SK-MEL-5 (cell line): ENCODE measurements at places on chromosomes 5 and 9. TPM values are rescaled to one million over a fixed set of nuclear protein-coding genes. Genes with fewer than 3 reads are reported as not detected.
A peak's percentile ranks its signal among the peaks of the same experiment; 100 is the strongest.

DNA sequence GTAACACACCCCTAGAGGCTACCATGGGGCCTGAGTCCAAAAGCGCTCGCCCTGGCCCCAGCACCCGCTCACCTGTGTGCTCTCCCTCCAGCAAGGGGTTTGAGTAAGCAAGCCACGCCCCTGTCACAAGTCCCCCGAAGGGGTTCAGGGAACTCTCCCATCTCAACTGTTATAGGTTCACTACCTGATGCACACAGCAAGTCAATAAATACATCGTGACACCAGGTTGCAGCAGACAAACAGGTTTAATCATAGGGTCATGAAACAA, 8.4 kb upstream of the CREBRF start:
- DNase-seq = no peak

The NREP gene
- total RNA-seq = 11.2 and 17.1 TPM in 2 replicates

- no peak for DNase-seq
Measured at GRCh38 chr5:146721073-146721815, 157.3 kb downstream of the PPP2R2B start.

DNA sequence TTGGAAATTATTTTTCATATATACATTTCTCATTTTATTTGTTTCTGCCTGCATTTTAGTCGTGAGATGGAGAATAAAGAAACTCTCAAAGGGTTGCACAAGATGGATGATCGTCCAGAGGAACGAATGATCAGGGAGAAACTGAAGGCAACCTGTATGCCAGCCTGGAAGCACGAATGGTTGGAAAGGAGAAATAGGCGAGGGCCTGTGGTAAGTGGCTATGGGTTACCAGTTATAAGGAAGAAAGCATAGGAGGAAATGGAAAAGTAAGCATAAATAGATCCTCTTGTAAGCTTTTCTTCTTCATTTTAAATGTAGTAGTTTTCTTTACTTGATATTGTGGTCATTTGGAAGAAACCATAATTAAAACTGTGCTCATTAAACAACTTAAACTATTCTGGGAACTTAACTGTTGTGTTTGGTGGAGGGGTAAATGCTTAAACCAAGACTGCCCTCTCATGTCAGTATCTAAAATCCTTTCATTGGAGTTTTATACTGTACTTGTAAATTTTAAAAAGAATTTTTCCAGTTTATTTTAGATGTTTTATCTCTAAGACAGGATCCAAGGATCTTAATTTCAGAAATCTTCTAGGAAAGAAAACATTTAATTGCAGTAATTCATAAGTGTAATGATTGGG, 41.3 kb downstream of the MAP3K1 start:
- no peak for DNase-seq

DNA sequence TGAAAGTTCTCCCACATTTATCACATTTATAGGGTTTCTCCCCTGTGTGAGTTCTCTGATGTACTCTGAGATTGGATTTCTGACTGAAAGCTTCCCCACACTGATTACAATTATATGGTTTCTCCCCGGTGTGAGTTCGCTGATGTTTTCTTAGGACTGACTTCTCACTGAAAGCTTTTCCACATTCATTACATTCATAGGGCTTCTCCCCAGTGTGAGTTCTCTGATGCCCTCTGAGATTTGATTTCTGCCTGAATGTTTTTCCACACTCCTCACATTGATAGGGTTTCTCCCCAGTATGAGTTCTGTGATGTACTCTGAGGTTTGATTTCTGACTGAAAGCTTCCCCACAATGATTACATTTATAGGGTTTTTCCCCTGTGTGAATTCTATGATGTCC, 36.3 kb downstream of the ZNF782 start:
- DNase-seq = no peak

GRCh38 chr5:159782197-159782994, 133.9 kb upstream of the ADRA1B start:
- DNase-seq = no peak

DNA sequence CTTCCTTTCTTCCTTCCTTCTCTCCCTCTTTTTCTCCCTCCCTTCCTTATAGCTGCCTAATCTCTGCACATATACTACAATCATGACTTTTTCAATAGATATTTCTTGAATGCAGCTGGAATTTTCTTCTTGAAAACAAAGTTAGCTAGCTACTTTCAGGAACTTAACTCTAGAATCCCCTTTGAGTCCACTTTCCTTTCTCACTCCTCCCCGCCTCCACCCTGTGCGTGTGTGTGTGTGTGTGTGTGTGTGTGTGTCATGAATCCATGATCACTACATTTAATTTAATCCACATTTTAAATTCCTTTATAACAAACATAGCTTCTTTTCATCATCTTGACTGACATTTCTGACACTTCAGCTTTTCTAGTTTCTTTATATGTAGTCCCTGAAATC, 167.5 kb upstream of the KLF9 start:
- peak; percentile 36 for DNase-seq

DNA sequence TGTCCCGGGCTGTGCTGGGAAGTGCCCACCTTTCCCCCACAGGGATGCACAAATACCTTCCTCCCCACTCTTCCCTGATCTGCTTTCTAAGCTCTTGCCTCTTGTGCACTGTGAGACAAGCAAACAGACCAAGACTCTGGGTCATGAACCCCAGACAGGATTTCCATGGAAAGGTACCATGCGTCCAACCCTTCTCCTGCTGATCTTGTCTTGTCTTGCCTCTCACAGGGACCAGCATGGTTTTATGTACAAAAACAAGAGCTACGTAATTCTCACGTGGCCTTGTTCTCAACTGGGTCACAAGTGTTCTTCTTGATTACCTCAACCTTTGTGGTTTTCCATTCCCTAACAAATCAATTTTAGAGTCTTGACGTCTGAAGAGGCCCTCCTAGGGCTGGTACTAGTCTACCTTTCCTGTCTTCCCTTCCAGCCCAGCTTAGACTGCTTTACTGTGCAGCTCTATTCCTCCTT, 176.5 kb upstream of the MAP3K1 start:
- DNase-seq = no peak

The PDCD1LG2 gene
- total RNA-seq = not detected in 2 replicates

- no peak for DNase-seq
Measured at GRCh38 chr5:172765766-172766286, 5.2 kb downstream of the DUSP1 start.

The HTR1A gene
- not detected in 2 replicates for total RNA-seq

The ANXA1 gene
- 25.0 and 27.0 TPM in 2 replicates for total RNA-seq

DNA sequence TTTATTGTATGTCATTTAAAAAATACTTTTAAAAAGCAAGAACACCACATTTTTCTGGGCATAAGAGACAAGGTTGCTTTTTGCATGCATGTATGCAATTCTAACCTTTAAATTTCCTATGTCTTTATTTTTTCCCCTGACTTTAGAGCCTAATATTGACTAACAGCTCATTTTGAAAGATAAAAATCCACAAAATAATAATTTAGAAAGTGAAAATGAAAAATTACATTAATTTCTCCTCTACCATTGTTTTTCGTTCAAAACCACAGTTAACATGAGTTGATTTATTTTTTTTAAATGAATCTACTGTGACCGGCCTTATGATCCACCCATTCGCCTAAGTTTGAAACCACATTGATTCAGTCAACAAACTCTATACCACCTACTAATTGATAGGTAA, 137.5 kb upstream of the CDKN2B start:
- no peak for DNase-seq

- no peak for DNase-seq
Measured at GRCh38 chr9:122827761-122828093, 661 bp downstream of the PDCL start.

- peak; percentile 92 for DNase-seq
Measured at GRCh38 chr5:126044111-126044668, 379.0 kb upstream of the GRAMD2B start.

- no peak for DNase-seq
Measured at GRCh38 chr5:143893638-143894037, 81.7 kb downstream of the HMHB1 start.

- no peak for DNase-seq
Measured at GRCh38 chr9:20087481-20087880, 298.6 kb upstream of the SLC24A2 start.

DNA sequence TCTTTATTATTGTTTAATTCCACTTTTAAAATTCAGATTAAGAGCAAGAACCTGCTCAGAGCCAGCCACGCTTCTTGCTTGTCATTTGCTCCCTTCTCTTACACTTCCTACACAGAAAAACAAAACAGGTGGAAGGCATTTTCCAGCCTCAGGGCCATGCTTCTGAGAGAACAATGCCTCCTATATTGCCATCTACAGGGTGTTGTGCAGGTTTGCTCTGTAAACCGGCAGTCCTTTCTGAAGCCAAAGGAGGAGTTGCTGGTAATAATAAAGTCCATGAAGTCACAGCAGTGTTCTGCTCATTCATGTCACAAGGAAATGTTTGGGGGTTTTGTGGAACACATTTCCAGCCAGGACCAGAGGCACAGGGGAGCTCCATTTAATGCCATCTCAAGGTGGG, 16.1 kb upstream of the PRLR start:
- DNase-seq = peak; percentile 67

- peak; percentile 87 for DNase-seq
Measured at GRCh38 chr5:124651663-124652513, 94.6 kb downstream of the ZNF608 start.

The TMEM232 gene
- total RNA-seq = 0.74 and 2.0 TPM in 2 replicates

GRCh38 chr9:136754626-136755301, 3.3 kb downstream of the LCN8 start:
- DNase-seq = no peak

GRCh38 chr9:21935631-21936030, 58.6 kb downstream of the CDKN2A start:
- no peak for DNase-seq

DNA sequence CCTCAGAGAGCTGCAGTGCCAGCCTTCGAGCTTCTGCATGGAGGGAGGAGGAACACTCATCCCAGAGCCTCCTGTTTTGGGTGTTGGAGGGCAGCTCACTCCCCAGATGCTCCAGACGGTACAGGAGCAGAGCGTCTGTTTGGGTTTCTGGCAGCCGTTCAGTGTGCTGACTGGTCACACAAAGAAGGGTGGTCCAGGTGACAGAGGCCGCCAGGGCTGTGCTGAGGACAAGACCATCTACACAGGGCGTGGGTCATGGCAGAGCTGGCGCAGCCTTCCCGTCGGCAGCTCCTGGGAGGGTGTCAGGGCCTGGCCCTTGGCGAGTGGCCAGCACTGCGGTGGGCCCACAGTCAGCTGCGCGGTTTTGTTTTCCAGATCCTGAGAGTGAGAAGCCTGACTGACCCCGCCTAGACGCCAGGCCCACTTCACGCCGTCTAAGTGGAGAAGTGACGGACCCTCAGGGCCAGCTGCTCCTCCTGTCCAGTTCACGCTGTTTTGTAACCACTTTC, 131.4 kb upstream of the FAM120A start:
- no peak for DNase-seq

DNA sequence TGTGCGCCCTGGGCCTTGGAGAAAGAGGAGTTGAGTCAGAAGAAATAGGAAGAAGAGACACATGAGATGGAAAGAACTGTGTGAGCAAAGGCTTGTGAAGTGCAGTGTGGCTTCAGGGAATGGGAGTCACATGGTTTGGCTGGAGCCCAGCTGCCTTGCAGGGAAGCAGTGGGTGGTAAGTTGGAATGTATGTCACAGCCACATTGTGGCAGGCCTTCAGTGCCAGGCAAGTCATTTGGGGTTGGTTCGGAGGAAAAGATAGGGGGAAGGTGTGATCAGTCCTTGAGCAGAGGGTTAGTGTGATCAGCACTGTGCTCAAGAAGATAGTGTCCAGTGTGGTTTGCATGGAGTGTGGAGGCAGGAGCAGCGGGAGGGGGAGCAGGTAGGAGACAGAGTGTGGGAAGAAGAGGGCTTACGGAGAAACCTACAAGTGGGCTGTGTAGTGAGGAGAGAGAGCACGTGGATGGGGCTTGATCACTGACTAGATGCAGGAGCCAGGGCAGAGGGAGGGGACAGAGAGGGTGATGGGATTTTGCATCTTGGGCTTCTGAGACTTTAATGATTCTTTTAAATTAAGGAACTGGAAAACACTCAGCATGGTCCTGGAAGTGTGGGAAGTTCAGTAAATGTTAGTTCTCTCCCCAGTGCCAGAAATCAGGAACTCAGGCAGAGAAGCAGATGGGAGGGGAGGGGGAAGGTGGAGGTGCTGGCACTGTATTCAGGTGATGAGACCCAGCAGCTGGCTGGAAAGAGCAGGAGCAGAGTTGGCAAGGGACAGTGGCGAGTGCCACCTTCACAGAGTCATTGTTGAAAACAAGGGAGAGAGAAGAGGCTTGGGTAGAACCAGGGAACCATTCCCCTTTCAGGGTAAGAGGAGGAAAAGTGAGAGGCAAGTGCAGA, 46.6 kb downstream of the ARHGAP26 start:
- DNase-seq = peak; percentile 61

The ITK gene
- total RNA-seq = 20.6 and 22.2 TPM in 2 replicates

- no peak for DNase-seq
Measured at GRCh38 chr5:120358949-120359348, 105.2 kb upstream of the PRR16 start.

GRCh38 chr5:153486771-153487170, 3.7 kb upstream of the GRIA1 start:
- no peak for DNase-seq

GRCh38 chr5:81848362-81848880, 97.5 kb upstream of the SSBP2 start:
- DNase-seq = no peak

DNA sequence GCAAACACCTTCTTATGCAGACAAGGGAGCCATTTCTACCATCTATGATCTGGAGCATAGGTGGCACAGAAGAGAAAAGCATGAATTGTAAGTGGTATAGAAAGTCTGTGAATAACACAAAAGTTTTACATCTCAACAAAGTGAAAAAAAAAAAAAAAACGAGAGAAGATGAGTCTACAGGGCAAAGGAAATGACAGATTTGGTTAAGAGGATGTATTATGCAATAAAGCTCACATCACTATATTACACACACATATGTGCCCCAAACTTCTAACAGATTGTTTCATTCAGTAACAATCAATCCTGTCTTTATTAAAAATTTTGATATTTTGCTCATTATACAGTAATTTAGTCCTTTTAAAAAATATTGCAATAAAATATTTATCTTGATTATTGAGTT, 49.8 kb downstream of the CERT1 start:
- DNase-seq = no peak

DNA sequence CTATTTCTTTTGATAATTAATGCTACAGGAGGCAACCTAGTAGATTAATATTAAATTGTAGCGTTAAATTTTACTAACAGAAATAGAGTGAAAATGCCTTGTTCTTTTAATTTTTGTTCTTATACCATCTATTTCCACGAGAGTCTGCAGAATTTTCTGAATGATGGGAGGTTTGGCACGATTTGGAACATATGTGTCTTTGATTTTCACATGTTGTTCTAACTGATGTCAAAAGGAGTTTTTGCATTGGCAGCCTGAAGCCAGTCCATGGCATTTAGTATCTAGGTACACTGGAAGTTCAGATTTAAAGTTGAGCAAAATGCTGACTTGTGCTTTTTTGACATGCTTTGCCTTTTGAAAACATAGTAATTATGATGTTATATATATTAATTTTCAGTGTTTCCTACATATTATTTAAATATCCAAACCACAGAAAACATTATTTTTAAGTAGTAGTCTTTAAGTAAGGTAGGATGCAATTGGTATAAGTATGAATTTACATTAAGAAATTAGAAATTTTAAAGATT, 103.0 kb downstream of the PBX3 start:
- DNase-seq = no peak

DNA sequence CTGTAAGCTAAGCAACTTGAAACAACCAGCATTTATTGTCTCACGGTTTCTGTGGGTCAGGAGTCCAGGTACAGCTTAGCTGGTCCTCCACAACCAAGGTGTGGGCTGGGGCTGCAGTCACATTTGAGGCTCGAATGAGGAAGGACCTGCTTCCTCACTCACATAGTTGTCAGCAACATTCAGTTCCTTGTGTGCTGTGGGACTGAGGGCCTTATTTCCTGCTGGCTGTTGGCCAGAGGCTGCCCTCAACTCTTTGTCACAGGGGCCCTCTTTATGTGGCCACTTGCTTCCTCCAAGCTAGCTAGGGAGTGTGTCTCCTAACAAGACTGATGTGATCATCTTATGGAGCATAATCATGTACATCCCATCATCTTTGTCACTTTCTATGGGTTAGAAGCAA, 29.2 kb upstream of the SEMA4D start:
- DNase-seq = no peak
